ENCODE measurements at places on chromosomes 7 and 10.
A peak's percentile ranks its signal among the peaks of the same experiment; 100 is the strongest.

- DNase-seq = peak; percentile 14
Observed at GRCh38 chr7:919114-919442, 35.4 kb downstream of the ADAP1 start.

GRCh38 chr10:88332503-88333247 is 250.4 kb downstream of the RNLS start:
- no peak for DNase-seq

DNA sequence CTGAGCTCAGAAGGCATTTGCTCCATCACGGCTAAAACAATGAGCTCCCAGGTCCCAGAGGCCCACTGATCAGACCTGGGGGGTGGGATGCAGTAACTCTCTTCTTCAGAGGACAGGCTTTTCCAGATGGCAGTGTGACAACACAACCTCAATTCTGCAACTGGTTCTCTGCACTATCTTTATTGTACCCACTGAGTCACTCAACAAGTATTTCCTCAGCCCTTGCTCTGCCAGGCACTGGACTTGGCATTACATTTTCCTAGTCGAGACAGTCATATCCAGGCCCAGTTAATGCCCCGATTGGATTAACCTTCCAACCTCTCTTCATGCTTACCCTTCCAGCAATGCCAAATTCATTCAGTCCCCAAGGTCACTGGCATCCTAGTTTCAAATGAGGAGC is 72.6 kb downstream of the JAZF1 start:
- no peak for DNase-seq

GRCh38 chr7:128937271-128937646 is 468 bp upstream of the IRF5 start:
- DNase-seq = no peak

DNA sequence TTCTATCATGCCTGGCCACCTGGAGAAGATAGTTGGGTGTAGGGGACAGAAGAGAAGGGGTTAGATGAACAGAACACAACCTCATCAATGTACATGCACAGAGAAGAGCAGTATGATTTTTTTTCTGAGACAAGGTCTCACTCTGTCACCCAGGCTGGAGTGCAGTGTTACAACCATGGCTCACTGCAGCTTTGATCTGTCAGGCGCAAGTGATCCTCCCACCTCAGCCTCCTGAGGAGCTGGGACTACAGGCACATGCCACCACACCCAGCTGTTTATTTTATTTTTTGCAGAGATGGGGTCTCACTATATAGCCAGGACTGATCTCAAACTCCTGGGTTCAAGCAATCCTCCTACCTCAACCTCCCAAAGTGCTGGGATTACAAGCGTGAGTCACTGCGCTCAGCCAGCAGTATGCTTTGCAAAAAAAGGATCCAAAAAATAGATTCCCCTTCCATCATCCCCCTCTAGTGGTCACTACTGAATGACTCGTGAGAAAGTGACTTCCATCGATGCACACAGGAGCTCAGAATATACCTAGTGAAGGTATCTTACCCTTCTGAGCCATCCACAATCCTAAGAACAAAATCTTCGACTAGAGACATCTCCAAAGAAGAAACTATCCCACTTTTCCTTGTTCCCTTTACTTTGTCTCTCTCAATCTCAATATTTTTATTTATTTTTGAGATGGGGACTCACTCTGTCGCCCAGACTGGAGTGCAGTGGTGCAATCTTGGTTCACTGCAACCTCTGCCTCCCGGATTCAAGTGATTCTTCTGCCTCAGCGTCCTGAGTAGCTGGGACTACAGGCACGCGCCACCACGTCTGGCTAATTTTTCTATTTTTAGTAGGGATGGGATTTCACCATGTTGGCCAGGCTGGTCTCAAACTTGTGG is 21.0 kb downstream of the ZCWPW1 start:
- DNase-seq = peak; percentile 26

GRCh38 chr7:3267966-3268690 is 32.9 kb upstream of the SDK1 start:
- DNase-seq = no peak

DNA sequence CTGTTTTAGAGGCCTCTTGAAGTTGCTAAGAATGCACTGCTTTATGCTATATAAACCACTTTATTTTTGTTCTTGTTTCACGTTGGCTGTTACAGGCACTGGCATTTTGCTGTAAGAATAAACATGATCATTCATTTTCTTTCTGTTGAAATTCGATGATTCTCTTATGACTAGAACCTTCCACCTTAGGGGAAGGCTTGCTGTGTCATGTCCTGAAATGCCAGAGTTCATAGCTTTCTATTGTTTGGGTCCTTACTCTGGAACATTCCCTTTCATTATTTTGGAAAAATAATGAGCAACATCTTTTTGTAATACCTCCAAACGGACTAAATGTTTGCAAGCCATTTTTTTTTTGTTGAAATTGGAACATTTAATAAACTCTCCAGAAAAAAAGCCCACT is 495.1 kb upstream of the POT1 start:
- no peak for DNase-seq

DNA sequence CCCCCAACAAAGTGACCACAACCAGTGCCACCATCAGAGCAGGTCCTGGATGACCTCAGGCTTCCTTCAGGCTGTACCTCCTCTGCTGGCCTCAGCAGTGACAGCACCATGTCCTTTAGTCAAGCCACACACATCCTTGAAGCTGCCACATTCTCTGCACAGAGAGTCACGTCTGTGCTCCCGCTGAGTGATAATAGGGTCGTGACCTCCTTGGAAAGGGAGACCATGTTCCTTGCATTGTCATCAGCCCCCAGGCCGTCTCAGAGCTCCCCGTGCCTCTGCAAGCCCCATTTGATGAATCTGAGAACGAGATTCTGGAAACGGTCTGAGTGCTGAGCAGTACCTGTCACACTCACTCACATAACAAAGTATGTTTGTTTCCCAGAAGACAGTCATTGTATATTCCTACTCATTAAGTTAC is 106.5 kb upstream of the PRR15 start:
- DNase-seq = no peak

GRCh38 chr7:10181996-10182395 is 791.7 kb upstream of the PHF14 start:
- no peak for DNase-seq

DNA sequence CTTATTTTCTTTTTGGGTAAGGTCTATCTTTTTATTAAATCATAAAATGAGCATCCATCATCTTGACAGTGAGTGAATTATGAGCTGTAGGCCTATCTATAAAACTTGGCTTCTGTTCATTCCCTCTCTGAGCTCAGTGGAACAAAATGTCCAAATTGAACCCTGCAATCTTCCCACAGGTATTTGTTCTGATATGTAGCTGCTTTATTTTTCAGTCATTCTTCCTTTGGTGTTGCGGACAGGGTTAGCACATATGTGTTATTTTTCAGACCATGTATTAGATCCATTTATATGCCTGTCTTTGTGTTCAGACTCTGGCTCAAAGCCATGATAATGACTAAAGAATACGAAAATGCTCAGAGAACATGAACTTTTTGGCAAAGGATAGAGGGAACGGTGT is 201.6 kb upstream of the KIAA1217 start:
- DNase-seq = no peak

- no peak for DNase-seq
Observed at GRCh38 chr10:57716884-57717283, 550.8 kb downstream of the IPMK start.

DNA sequence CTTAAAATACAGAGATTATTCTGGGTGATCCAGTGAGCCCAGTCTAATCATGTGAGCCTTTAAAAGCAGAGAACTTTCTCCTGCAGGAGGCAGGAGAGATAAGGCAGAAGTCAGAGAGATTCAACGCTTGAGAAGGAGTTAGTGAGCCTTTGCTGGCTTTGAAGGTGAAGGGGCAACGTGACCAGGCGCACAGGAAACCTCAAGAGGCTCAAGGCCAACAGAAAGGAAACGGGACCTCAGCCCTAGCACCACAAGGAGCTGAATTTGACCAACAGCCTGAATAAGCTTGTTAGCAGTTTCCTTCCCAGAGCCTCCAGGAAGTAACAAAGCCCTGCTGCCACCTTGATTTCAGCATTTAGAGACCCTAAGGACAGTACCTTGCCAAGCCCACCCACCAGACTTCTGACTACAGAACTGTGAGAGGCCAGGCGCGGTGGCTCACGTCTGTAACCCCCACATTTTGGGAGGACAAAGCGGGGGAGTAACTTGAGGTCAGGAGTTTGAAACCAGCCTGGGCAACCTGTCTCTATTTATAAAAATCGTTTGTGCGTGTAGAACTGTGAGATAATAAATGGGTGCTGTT is 87.3 kb upstream of the KAT6B start:
- no peak for DNase-seq

GRCh38 chr10:42753507-42754154 is 29.0 kb upstream of the BMS1 start:
- no peak for DNase-seq

GRCh38 chr10:1293636-1294435 is 237.7 kb downstream of the WDR37 start:
- no peak for DNase-seq

- DNase-seq = no peak
Observed at GRCh38 chr10:84026821-84027257, 112.5 kb upstream of the GHITM start.

GRCh38 chr7:25586513-25586912 is 358.2 kb upstream of the NPVF start:
- no peak for DNase-seq

- no peak for DNase-seq
Observed at GRCh38 chr10:104043185-104043830, 42.4 kb downstream of the COL17A1 start.

DNA sequence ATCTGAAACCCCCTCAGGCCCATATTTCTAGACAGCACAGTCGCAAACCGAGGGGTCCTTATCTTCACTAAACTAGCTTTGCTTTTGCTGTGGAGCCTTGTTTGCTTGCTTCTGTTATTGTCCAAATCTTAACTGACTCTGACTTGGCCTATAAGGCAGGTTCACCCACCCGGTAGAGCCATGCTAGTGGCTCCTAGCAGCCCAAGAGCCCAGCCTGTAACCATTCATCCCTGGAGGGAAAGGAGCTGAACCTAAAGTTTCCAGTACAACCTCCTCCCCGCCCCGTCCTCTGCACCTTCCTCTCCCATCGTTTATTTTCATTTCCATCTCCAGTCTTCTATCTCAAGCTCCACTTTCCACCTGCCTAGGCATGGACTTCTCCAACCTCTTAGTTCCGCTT is 345.7 kb downstream of the PTPRN2 start:
- no peak for DNase-seq

- DNase-seq = no peak
Observed at GRCh38 chr10:33091201-33091600, 133.2 kb upstream of the ITGB1 start.
